Skin of body (tissue), 3 donors: ENCODE measurements at places on chromosomes 7 and 10. TPM values are rescaled to one million over a fixed set of nuclear protein-coding genes. Genes with fewer than 3 reads are reported as not detected.

Gene PLXNA4
- 6.8 TPM for total RNA-seq

Gene SRPK2
- 71.1 TPM for total RNA-seq

Gene CASTOR2
- total RNA-seq = 8.3 TPM

Gene JCAD
- total RNA-seq = 17.2 TPM

Gene EBF3
- total RNA-seq = 19.5 TPM

Gene PTN
- 20.8 TPM for total RNA-seq

- no peak for DNase-seq
Observed at GRCh38 chr10:101602761-101603398, 14.8 kb downstream of the DPCD start.

DNA sequence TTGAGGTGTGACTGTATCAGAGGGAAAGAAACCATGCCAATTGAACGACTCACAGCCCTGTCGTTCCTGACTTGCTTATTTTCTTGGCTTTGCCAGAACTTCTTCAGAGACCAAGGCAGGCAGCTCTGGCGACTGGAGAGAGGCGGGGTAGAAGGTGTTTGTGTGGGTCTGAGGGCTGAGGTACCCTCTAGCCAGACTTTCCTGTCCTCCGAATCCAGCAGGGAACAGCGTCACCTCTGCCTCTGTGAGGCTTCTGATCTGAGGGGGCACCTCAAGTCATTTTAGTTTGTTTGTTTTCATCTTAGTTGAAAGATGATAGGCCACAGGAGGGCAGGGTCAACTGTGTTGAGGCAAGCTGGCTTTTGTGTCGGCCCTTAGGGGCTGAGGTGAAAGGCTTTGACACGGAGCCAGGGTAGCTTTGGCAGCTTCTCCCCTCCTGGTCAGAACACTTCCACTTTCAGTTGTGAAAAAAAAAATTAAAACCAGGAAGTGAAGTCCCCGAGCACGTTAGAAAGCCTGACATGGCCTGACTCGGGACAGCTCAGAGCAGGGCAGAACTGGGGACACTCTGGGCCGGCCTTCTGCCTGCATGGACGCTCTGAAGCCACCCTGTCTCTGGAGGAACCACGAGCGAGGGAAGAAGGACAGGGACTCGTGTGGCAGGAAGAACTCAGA lies 1.9 kb downstream of the ACSL5 start:
- DNase-seq = no peak

DNA sequence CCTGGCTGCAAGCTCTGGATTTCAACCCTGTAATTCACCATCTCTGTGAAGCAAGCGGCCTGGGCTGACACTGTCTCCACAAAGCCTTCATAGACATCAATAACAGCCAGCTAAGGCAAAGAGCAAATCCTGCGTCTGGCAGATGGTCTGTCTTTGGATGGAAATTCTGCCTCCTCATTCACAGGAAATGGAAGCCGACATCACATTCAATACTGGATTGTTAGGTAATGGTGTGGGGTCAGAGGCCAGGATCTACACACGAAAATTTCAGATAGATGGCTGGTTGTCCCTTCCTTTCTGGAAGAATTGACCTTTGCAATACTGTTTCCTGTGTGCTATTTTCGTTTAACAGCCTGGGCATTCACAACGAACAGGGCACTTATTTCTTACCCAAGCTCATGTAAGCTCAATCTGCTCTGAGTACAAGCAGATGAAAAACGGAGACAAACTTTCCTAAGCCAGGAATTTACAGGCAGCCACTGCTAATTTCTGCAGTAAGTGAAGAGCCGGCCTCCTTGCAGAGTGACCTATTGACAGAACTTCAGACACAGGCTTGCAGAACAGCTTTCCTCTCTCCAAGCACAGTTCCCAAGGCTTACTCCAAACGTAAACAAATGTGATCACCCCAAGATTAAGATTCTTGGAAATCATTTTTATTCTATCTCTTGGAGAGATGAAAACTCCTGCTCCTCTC lies 3.1 kb upstream of the ADAM12 start:
- peak; percentile 55 for DNase-seq

DNA sequence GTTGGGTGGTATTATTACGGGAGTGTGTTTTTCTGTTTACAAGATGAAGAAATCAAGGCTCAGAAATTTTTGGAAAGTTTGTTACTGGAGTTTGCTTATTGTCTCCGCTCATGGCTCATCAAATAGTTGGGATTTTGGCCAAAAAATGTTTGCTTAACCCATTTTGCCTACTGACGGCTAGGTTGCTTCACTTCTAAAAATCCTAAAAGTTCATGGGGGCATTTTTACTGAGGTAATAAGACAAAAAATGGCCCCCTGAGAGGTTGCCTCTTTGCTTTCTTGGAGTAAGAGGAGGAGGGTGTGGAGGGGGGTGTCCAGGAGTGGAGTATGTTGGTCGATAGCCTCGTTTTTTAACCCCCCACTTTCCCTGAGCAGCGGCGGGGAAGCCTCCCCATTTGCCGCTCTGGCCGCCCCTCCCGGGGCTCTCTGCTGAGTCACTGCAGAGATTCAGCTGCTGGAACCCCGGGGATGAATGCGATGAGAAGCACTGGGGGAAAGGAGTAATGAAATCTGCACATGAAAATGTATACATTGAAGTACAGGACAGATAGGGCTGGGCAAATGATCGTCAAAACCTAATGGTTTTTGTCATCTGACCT lies 1.5 kb downstream of the MEST start:
- no peak for DNase-seq

DNA sequence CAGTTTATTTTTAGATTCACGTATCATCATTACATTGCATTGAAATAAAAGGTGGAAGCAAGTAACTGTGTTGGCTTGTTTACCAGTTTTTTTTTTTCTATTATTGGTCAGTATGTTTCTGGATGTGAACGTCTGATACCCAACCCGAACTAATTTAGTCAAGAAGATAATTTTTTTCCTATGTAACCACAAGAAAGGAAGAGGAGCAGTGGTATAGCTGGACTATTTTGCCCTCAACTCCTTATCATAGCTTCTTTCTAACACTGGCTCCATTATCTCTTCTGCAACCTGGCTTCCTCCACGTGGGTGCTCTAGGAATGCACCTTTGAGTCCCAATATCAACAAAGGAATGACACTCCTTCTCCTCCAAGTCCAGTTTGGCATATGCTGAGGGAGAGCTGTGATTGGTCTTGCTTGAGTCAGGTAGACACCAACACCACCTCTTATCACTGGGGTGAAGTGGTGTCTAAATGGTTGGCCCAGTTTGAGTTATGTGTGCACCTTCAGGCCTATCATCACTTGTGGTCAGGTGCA lies 29.4 kb downstream of the OR9A2 start:
- DNase-seq = no peak

DNA sequence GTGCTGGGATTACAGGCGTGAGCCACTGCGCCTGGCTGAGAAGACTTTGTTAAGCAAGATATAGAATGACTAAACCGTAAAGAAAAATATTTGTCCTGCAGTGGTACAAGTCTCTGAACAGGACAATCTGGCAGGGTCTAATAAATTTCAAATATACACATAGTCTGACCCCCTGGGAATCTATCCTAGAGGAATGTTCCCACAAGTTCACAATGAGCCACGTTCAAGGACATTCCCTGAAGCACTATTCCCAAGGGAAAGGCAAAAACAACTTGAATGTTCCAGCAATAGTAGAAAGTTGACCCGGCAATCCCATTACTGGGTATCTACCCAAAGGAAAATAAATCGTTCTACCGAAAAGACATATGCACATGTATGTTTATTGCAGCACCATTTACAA lies 82.0 kb downstream of the HIP1 start:
- no peak for DNase-seq

GRCh38 chr10:110226926-110227641 lies 19.7 kb downstream of the MXI1 start:
- peak; percentile 93 for DNase-seq

DNA sequence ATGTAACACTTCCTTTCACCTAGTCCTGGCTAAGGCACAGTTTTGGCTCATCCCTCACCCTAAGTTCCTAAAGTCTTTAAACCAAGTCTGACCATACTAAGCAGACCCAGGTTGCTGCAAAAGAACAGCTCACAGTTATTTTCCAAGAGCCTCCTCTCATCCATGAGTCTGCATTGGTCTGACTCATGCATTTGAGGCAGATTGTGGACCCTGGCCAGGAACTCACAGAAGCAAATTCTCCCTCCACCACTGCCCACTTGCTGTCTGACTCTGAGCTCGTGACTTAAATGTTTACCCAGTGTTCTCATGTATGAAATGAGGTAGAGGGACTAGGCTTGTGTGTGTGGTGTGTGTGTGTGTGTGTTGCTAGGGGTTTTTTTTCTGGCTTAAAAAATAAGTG lies 1272.8 kb downstream of the TYW1 start:
- no peak for DNase-seq

GRCh38 chr7:37730501-37730900 lies 46.9 kb downstream of the GPR141 start:
- peak; percentile 13 for DNase-seq

DNA sequence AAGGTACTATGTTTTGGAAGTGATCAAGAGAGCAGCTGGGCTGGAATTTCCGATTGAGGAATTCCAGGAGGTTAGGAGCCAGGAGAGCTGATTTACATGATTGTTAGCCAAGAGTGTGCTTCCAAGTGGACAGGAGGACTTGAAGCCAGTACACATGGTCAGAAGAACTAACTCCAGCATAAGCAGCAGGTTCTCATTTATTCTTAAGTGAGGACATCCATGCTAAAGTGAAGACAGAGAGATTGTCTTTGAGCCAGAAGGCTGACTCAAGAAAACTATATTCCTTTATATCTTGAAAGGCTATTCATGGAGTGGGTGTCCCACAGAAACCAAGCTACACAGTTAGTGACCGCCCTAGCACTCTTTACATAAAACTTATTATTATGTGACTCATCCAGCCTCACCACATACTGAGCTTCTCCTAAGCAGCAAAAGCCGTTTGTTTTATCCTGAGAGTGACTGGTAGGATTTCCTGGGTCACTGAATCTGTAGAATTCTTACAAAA lies 56.7 kb upstream of the SEMA3A start:
- DNase-seq = peak; percentile 75

DNA sequence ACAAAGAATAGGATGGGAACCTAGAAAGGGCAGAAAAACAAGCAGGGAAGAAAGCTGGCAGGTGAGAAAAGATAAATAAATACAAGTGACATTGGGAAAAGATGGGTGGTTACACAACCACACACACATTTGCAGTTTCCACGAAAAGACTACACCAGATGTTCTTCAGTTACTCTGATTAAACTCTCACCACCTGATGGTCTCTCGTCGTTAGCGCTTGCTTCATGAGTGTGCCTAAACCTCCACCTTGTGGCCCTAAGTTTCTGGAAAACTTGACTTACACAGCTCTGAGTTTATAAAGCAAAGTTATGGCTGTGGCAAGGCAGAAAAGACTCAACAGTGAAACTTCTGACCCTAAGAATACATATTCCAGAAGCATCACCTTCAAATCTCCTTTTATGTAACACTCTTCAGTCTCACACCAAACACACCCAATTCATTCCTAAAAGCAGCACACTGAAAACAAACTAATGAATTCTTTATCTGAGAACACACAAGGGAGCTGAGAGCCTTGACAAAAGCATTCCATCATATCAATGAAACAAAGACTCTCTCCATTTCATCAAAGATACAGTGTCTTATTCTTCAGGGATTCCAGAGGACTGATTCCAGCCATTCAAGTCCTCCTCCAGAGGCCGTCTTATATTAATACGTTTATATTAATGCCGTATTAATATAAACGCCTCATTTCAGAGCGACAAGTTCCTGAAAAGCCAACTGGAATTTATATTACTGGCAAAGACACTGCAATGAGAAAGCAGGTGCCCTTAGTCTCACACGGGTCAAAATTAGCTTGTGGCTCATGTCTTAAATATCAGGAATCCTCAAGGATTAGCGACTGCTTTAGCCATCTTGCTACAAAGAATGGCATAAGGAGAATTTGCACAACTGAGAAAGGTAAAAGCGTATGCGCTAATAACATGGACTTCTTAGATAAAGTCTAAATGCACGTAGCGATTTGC lies 77.6 kb downstream of the RNF216 start:
- no peak for DNase-seq

DNA sequence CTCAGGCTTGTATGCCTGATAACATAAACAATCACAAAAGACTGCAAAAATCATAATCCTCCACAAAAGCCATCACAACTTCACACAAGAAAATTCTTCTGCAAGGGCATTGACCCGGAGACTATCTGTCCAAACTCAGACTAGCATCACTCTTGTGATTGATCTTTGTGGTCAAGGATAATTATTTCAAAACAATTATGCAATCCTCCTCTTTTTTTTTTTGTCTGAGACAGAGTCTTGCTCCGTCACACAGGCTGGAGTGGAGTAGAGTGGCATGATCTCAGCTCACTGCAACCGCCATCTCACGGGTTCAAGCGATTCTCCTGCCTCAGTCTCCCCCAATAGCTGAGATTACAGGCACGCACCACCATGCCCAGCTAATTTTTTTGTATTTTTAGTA lies 22.2 kb downstream of the CDNF start:
- DNase-seq = no peak

DNA sequence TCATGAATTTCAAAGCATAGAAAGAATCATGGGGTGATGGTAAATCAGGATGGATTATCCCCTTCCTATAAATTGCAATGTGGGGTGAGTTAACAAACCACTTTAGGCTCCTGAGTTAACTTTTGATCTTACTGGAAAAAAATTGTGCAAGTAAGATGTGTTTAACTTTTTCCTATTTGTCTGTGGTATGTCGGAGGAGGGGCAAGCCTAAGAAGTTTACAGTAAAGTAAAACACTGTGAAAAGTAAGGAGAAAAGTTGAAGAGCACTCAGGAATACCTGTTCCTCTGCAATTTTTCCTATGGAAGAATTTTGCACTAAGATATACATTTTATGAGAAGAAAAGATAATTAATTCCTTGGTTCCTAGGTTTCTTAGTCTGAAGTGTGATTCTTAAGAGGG lies 44.4 kb downstream of the IFIT5 start:
- no peak for DNase-seq

- no peak for DNase-seq
Observed at GRCh38 chr10:120499883-120500282, 42.9 kb downstream of the PLPP4 start.

GRCh38 chr7:28390426-28390825 lies 21.9 kb upstream of the CREB5 start:
- peak; percentile 48 for DNase-seq

DNA sequence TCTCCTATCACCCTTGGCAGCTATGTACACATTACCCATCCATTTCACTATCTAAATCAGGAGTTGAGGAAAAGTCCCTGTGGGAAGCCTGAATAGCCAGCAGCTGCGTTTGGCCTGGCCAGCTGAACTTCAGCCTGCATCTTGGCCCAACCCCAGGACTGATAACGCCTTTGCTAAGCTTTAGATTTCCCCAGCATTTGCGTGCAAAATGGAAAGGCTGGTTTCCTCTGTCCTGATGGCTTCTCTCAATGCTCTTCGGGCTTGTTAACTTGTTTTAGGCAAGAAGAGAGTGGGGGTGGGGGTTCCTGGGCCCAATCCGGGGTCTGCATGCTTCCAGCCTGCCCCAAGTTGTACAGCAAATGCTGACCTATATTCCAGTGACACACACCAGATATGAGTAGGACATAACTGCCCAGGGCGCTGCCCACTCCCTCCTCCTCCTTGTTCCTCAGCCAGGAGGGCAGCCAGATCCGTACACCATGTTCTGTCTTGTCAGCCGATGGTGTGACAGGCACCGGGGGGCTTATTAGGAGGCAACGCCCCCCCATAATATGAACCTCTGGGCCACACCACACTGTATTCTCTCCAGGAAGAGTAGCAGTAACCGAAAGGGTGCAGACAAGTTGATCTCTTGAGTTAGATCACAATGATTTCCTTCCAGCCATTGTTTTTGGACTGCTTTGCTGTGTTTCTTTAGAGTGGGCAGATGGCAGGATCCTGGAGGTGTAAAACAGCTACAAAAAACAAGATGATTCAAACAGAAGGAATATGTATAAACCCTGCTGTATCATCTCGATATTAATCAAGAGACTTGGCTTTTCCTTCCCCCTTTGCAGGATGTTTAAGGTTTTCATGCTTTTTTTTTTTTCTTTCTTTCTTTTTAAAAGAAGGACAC lies 339.0 kb downstream of the RNLS start:
- DNase-seq = peak; percentile 60
